ENCODE measurements at places on chromosomes 5 and 9.

- no peak for DNase-seq
Observed at GRCh38 chr9:70959366-70959765, 162.1 kb downstream of the TRPM3 start.

DNA sequence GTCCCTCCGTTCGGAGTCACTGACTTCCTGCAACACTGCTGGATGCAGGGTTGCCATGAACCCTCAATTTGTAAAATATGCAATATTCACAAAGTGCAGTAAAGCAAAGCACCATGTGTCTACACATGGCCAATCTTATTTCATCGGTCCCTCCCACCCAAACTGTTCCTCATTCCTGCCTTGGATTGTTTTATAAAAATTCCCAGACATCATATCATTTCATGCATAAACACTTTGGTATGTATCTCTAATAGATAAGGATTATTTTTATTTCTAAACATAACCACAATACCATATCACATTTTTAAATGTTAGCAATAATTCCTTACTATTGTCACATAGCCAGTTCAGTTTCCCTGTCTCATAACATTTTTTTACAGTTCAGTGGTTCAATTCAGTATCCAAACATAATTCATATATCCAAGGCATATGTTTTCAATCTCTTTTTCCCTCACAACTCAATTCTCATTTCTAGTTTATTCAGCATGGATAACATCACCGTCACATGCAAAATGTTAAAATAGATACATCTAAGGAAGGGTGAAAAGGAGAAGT lies 82.0 kb upstream of the PCAT7 start:
- no peak for DNase-seq

DNA sequence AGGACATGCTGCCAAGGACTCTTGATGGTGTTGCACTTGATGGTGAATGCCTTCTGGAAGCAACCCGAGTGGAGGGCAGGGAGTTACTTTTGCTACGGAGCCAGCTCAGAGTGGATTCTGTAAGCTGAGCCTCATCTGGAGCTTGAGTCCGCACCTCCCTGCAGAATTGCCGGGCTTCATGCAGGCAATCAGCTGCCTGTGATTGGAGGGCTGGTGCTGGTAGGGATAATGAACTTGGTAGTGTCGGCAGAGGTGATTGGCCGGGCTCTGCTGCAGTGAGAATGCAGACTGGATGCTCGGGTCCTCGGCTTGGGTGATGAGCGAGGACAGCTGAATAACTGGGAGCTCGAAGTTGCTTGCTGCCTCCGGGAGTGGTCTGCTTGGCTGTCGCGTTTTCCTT lies 23.1 kb downstream of the SLC25A25 start:
- DNase-seq, result no peak

GRCh38 chr9:97807681-97808080 lies 45.3 kb upstream of the FOXE1 start:
- no peak for DNase-seq

DNA sequence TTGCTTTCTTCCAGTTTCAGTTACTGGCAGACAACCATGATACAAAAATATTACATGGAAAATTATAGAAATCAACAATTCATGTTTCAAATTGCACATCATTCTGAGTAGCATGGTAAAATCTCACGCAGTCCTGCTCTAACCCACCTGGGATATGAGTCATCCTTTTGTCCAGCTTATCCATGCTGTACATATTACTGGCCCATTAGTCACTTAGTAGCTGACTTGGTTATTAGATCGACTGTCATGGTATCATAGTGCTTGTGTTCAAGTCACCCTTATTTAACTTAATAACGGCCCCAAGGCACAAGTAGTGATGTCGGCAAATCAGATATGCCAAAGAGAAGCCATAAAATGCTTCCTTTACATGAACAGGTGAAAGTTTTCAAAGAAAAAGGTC lies 41.2 kb downstream of the NADK2 start:
- DNase-seq, result no peak

GRCh38 chr9:89207026-89207425 lies 28.4 kb upstream of the SHC3 start:
- no peak for DNase-seq

Measured in cortex of kidney (tissue), 1 donor.